AG20443 (cell line): ENCODE measurements at places on chromosomes 1 and 21.

DNA sequence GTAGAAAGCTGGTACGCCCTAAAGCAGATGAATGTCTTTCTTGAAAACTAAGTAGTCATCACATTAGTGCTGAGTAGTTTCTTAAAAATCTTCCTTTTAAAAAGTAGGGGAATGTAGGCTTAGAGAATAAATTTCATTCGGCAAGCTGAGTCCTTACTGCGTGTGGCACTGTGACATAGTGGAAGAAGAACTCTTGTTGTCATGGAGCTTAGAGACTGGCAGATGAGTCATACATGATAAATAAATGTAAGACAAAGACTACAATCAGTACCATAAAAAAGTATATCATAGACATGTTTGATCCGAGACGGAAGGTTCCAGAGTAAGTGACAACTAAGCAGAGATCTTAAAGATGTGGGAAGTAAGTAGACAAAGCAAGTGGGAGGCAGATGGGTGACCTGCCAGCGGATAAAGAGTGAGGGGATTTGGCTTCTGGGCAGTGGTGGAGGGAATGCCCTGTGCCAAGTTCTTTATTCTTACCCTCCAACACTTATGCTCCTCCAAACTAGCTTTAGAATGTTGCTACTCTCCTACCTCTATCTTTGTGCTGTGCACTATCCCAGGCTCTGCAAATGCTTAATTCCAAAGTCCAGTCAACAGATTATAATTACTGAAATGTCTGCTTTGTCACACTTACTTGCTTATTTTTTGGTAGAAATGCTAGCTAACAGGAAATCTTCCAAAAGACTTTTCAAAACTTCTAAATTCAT is 608.5 kb upstream of the USP24 start:
- DNase-seq, result peak; percentile 40

DNA sequence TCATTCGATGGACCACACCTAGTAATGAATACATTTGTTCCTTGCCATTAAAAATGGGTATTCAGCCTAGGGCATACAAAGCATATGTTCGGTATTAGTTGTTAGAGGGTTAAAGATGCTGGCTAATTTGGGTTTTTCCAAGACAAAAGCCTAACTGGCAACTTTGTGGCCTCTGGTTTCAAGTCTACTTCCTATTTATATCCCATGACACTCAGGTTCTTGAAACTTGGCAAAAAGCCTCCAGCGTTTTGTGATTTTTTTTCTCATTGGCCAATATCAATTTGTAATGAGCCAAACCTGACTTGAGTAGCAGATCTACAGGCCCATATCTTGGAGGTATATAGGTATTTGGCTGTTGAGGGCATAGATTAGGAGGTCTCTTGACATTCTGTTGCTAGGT is 75.3 kb downstream of the C1orf21 start:
- no peak for DNase-seq

DNA sequence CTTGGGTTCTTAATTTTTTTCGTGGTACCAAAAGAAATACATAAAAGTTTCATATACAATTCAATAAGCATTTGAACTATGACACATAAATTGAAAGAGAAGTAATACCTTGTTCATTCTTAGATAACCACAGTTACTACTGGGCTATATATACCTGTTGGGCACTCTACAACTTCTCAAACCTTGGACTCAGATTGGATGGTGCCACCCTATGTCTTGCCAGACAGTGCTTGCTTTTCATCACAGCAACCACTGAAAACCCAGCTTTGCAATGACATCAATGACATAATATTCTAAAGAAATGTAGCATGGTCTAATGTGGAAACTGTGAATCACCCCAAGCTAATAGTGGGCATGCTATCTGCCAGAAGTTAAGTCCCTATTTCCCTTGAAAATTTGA is 62.8 kb upstream of the DPH5 start:
- DNase-seq, result no peak

DNA sequence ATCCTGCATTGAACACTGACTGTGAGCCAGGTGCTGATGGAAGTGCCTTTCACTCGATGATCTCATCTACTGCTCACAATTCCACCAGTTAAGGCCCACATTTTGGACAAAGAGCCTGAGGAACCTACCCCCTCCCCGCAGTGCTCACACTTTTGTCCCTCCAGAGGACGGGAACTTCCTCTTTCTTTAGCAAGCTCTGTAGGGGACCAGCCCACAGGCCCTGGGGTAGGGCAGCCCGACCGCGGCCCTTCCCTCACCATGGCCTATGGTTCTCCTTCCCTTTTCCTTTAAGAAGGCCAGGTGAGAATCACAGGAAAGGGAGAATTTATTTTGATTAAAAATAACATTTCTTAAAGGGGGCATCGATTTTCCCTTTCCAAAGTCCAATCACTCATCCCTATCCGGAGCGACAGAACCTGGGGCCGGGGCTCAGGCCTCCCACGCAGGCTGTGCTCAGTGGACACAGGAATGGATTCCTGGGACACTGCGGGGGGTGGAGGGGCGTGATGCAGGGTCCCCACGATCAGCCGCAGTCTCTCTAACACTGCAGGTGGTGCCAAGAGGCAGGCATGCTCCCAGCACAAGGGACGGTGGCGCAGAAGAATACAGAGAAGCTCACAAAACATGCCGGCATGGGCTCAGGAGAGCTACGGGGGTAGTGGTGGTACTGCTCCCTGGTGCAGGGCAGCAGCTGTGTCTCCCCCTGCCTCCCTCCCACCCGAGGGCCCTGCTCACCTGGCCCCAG is 8.9 kb upstream of the KCNE1 start:
- DNase-seq, result no peak

DNA sequence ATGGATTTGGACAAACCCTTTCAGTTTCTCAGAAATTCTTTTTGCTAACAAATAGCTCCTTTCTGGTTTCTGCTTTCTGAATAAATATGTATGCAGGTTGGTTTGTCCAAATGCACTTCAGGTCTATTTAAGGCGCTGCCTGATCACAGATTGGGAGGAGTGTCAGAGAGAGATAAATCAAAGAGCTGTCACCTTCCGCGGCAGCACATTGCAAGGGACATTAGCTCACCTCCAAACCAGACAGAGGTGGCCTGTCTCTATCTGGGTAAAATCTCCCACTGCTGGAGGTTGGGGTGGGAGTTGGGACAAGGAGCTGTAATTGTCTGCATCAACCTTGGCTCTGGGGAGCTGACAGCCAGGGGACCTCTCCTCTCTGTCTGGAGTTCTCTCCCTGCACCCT is 25.2 kb downstream of the PRAMEF20 start:
- DNase-seq, result no peak

GRCh38 chr1:107141491-107142126 is 770 bp downstream of the NTNG1 start:
- DNase-seq, result peak; percentile 42

- DNase-seq, result no peak
These were observed 205.0 kb upstream of the GRIK3 start for GRCh38 chr1:37239225-37239740.

- peak; percentile 70 for DNase-seq
These were observed 71.4 kb upstream of the ZBTB40 start for GRCh38 chr1:22380024-22380785.

DNA sequence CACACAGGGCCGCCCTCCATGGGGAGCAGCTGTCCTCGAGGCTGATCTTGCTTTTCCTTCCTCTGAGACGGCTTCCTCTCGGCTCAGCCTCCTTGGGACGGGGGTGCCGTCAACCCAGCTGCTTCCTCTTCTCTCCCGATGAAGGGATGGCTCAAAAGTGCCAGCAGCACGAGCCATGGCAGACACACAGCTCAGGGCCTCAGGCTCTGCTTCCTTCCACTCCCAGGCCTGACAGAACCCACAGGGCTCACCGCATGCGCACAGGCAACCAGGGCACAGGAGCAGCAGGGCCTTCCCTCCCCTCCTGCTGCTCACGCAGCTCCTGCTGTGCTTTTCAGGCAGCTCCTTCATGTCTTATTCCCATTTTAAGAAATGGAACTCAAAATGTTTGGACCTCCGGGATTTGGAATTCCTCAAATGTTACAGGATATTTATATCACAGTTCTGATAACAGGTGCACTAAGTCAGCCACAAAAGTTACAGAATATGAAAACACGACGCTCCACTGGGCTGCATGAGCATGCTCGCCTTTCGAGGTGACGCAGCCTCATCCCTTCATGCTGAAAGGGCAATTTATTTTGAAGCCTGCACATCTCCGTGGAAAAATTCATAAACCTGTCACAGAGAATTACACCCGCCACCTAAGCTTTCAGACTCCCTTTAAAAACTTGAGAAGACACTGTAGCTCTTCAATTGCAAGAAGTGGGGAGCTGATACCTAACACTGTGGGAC is 84.4 kb downstream of the HSF2BP start:
- no peak for DNase-seq

DNA sequence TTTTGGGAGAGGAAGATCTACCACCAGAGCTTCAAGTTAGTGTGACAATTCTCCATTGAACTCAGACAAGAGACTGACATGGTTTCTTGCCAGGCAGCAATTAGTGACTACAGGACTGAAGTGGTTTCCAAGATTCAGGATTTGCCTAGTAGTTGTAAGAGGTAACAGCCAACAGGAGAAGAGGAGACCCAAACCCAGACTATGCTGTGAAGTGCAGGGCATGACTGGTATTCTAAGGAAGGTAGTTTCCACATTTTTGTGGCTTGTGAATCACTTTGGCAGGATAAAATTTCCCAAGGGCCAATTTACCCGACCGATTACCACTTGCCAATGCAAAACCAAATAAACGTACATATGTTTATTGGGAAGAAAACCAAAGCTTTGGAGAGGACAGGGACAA is 14.7 kb upstream of the RAP1A start:
- DNase-seq, result peak; percentile 56

GRCh38 chr1:52657702-52658101 is 24.7 kb downstream of the SHISAL2A start:
- DNase-seq, result no peak

- peak; percentile 84 for DNase-seq
These were observed 694 bp upstream of the PDIK1L start for GRCh38 chr1:26110731-26111529.

- DNase-seq, result no peak
These were observed 69.2 kb downstream of the NFIA start for GRCh38 chr1:61151565-61151964.

DNA sequence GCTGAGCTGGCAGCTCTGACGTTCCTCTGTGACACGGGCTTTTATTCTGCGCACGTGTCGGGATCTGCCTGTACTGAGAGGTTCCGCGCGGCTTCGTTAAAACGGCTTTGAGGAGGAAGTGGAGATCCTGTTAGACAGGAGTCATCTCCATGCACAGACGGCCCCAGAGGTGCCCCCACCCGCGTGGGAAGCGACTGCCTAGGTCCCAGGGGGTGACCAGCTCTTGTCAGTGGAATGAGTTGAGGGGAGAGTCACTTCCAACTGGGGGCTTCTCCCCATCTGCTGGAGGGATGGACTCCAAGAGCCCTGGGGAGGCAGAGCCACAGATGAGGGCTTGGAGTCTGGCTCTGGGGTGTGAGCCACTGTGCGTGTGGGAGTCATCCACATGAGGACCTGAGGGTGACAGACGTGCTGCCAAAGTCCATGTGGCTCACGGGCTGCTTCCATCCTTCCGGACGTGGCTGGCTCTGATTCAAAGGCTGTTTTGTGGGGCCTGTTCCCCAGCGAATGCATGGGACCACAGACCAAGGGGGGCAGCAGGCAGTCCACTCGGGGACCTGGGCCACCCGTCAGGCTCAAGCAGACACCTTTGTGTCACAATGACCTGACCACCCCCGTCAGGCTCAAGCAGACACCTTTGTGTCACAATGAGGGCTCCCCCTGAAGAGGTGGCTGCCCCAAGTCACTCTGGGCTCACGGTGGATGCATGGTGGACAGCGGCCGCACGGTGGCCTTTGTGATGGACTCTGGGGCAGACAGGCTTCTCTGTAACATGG is 26.8 kb downstream of the PTTG1IP start:
- DNase-seq, result peak; percentile 71

DNA sequence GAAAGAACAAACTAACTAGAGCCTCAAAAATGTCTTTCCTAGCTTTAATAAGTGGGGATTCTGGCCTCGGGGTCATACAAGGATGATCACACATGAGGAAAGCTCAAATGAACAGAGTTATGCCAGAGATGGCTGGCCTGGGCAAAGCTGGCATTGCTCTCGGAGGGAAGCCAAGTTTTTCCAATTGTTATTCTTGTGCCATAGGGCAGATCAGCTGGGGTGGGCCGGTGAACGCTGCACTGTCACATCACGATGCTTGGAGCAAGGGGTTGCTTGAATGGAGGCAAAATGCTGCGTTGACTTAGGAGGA is 75.9 kb upstream of the LYST start:
- DNase-seq, result no peak
